ENCODE measurements at places on chromosomes 1 and 21.

- no peak for DNase-seq
Observed at GRCh38 chr1:203305809-203306088, 430 bp downstream of the BTG2 start.

- DNase-seq: no peak
Observed at GRCh38 chr1:228154670-228155571, 5.2 kb downstream of the GJC2 start.

DNA sequence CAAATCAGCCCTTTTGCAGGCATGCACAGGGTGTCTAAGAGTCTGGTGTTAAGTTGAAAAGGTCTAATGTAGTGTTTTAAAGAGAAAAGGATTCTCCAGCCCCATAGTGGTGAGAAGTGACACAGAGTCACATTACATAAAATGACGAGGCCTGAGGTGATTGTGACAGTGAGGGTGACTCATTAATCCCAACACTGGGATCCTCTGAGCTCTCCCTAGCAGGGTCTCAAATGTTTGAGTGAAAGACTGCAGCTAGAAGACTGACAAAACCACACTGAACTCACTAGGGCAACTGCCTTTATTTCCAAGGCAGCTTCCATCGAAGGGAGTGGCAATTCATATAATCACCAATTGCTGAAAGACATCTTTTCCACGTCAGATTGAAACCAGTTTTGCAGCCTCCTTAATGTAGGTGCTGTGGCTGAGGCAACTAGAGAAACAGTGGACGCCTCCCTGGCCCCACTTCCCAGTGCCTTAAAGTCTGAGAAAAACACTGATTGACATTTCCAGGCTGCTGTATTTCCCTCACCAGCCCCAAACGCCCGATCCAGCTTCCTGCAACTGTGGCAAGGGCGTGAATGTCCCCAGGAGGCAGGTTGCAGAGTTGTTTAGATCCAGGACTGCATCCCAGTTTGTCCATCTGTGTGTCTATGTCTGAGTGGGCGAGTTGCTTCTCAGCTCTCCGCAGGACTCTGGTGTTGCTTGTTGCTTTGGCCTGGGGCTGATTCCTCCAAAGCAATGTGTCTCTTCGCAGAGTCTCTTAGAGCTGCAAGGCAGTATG, 81.4 kb downstream of the RUNX1 start:
- peak; percentile 71 for DNase-seq

- DNase-seq: no peak
Observed at GRCh38 chr1:99992760-99993467, 23.1 kb downstream of the SLC35A3 start.

DNA sequence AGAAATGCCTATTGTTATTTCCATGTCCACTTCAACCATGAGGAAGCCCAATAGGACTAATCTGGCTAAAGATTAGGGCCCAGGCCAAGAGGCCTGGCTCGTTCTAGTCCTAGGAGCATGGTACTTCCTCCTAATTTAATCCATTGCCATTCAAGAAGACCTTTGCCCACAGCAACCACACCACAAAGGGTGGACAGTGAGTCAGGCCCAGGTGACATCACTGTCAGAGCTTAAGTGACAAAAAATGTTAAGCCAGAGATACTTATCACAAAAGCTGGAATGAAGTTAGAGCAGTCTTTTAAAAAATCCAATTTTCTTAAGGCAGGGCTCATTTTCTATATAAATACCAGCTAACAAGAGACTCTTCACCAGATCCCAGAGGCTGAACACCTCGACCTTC, at the start of gene SPRR3:
TSS of gene SPRR3 (plus strand) at position 368 of the 400 bp plus-strand sequence. CDS start 1,272 bp downstream, outside the sequence.
- DNase-seq: no peak

DNA sequence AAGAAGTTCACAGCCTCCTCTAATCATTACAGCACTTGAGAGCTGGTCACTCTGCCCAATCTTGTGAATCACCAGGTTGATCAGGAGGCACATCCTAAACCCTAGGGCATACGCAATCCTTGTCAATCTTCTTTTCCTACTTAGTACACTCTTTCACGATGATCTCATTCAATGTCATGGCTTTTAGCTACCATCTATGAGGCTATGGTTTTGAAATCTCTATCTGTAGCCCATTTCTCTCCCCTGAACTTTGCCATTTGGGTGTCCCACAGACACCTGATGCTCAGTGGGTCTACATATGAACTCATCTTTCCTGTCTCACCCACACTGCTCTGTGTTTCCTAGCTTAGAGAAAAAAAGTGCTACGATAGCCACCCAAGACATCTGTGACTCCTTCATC, 1.9 kb upstream of the MED18 start:
- DNase-seq: no peak

- DNase-seq: no peak
Observed at GRCh38 chr1:217136895-217137205, 413.6 kb upstream of the ESRRG start.

- no peak for DNase-seq
Observed at GRCh38 chr1:37831109-37831508, 23.1 kb upstream of the YRDC start.

DNA sequence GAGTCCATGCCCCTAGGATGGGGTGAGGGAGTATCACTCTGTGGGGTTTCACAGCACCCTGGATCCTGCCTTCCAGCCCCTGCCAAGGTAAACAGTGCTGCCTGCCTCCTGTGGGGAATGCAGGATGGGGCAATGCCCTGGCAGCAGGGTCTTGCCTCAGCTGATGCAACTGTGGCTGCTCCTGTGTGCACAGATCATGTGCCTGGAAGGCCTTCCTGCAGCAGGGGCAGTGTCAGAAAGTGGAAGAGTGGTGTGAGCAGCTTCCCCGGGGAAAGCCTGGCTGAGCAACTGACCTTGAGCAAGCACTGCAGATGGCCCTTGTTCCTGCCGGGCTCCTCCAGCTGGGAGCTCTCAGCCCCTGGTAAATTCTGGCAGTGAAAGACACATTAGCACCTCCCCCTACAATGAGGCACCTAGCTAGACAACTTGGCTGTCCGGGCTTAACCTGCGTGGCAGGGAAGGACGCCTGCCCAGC, 9.9 kb downstream of the TOR3A start:
- peak; percentile 20 for DNase-seq

GRCh38 chr1:161166669-161167548, 683 bp downstream of the PPOX start:
- DNase-seq: no peak

- DNase-seq: no peak
Observed at GRCh38 chr1:159873530-159874143, 11.2 kb upstream of the VSIG8 start.

- no peak for DNase-seq
Observed at GRCh38 chr1:7980984-7981383, 19.5 kb downstream of the PARK7 start.

DNA sequence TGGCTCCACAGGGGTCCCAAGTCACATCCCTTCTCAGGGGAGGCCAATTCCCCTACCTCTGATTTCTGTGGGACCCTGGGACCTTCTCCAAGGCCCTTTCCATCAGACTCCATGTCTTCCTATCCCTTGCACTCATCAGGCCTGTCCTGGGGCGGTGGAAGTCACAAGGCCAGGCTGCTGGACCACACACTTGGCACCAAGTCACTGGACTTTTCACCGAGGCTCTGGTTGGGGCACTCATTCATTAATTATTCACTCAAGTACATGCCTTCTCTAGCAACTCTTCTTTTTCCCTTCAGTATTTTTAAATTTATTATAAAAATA, 11.2 kb upstream of the FOXO6 start:
- no peak for DNase-seq

DNA sequence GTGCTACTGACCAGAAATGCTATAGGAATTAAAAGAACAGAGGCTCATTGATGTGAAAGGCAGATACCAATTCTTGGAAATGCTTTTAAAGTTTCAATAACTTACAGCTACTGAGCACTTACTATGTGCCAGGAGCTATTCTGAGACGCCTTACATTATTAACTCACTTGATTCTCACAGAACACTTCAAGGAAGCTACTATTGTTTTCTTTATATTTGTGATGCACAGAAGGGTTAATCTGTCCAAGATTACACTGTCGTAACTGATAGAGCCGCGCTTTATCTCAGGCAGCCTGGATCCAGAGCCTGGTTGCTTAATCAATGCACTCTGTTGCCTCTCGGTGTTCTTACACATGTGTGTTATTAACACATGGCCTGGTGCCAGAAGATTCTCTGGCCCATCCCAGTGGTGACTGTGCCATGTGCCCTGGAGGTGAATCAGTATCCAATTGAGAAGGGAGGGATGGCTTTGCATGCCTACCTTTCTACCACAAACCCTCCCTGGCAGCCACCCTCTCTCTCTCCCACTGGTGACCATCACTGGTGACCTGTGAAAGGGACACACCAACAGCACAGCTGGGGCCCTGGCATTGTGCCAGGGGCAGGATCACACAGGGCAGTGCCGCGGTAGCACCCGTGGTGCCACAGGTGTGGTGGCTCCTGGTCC, 8.8 kb downstream of the FMO1 start:
- DNase-seq: peak; percentile 23

DNA sequence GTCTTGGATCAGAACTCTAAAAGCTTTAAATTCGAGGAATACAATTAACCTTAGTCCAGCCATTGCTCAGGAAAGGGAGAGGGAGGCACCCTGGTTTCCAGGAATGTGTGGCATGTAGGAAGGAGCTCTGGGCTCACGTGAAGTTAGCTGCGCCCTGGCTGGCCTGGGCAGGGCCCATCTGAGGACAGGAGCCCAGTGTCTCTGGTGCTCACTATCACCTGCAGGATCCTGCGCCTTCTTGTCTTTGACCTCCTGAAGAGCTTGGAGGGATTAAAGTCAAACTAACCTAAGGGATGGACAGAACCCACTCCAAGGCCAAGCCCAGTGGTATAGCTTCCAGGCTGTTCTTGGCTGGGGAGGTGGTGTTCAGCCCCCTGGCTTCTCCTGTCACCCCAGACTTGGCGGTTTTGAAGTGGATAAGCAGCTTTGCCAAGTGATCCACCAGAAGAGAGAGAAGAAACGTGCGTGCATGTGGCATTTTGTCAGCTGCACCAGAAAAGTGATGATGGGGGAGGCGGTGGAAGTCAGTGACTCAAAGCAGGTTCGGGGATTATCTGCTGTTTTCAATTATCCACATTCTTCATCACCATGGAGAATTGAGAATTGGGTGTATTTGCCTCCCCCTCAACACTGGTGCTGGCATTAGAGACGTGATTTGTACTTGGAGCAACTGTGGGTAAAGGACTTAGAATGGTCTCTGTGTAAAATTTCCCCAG, 11.9 kb upstream of the KCNN3 start:
- DNase-seq: no peak

DNA sequence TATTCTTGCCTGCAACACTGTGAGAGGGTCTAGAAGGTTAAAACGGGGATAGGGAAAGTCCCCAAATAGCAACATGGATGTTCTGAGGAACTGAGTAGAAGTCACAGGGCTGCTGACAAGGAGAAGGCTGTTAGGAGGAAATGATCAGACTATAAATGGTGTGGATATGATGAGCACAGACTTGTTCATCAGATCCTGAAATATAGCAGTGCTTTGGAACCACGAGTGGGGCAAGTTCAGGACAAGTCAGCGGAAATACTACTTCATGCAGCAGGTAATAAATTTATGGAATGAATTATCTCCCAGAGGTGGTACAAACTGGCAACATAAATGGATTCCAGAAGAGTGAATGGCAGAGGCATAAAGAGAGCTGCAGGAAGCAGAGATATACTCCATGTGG, 3.2 kb upstream of the KIAA0040 start:
- no peak for DNase-seq

DNA sequence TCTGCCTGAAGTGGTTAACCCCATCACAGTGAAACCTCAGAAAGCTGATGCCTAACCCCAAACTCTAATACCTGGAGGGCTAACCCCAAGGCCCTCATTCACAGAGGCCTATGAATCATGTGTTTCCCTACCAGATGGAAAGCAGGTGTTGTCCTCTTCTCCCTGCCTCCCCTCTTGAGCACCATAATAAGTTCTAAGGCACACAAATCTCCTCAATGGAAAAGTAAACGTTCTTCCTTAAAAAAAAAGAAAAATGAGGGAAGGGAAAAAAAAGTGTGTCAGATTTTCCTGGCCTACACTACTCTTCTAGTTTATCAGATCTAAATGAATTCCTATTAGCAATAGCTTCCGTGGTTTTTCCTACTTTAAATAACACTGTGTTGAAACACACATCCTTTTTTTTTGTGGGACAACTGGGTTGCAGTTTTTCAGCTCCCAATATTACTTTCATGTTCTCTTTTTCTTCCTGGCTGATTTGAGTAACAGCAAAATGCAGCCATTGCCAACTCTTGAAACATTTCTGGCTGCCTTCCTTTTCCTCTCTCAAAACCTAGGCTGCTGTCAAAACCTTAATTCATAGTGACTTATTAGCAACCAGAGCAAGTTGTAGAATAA, 43.2 kb downstream of the SLC44A3 start:
- DNase-seq: peak; percentile 73

DNA sequence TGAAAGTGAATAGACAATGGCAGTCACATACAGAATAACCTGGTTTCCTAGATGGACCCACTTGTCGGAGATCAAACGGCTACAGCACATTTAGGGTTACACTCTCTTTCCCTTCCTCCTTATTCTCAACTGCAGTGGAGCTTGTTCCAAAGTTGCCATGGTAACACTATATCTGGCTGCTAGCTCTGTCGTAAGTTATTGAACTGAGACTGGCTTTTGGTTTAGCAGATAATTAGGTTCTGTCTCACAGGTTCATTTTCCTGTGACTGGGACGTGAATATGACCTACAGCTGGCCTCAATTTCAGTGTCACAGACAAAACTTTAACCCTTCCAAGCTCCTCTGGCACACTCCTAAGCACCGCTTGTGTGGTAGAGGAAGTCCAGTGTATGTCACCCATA, 875.8 kb downstream of the USP25 start:
- no peak for DNase-seq

DNA sequence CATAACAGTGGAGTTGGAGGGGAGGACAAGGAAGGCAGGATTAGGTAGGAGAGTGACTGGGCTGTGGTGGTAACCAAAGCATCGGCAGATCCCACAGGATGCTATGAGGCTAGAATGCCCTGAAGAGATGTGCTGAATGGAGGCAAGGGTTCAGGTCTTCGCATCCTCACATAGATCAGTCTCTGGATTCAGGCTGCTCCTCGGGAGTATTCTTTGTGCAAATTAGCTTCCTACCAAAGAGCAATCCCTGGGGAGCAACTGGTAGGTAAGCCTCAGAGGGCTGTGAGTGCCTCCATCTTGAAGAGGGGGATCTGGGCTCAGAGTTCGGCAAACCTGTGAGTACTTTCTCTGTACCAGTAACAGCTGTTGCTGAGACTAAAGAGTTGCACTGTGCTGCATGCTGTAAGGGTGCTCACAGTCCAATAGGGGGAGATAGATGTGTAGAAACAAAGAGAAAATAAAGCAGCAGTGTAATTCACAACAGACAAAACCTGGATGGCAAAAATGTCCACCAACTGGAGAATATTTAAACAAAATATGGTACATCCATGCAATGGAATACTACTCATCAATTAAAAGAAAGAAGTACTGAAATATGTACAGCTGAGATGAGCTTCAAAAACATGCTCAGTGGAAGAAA, 322.4 kb upstream of the DEPDC1 start:
- DNase-seq: peak; percentile 5

DNA sequence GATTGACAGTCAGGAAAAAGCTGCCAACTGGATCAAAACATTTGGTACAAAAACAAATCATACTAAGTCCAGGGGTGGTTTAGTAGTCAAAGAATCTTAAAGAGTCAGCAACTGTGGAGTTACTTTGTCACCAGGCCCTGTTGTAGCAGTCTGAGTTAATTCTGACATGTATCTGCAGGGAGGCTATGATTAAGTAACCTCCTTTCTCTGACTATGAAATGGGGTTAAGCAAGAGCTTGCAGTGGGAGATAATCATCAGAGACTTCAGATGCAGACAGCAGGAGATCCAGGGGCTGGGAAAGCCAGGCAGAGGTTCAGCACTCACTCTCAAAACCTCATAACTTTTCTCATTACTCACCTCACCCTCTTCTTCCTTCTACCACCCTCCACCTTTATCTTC, 99.2 kb upstream of the BTG3 start:
- DNase-seq: no peak

- DNase-seq: no peak
Observed at GRCh38 chr1:13536571-13536970, 22.8 kb upstream of the LRRC38 start.

All from fibroblast of skin of back (primary cell).